ENCODE measurements at places on chromosomes 6 and 20.

- DNase-seq, result no peak
Measured at GRCh38 chr6:75481394-75481793, 12.2 kb downstream of the FILIP1 start.

GRCh38 chr6:36666826-36667591 is 11.5 kb upstream of the CDKN1A start:
- no peak for DNase-seq

- DNase-seq, result no peak
Measured at GRCh38 chr6:92647630-92648029, 771.7 kb downstream of the EPHA7 start.

DNA sequence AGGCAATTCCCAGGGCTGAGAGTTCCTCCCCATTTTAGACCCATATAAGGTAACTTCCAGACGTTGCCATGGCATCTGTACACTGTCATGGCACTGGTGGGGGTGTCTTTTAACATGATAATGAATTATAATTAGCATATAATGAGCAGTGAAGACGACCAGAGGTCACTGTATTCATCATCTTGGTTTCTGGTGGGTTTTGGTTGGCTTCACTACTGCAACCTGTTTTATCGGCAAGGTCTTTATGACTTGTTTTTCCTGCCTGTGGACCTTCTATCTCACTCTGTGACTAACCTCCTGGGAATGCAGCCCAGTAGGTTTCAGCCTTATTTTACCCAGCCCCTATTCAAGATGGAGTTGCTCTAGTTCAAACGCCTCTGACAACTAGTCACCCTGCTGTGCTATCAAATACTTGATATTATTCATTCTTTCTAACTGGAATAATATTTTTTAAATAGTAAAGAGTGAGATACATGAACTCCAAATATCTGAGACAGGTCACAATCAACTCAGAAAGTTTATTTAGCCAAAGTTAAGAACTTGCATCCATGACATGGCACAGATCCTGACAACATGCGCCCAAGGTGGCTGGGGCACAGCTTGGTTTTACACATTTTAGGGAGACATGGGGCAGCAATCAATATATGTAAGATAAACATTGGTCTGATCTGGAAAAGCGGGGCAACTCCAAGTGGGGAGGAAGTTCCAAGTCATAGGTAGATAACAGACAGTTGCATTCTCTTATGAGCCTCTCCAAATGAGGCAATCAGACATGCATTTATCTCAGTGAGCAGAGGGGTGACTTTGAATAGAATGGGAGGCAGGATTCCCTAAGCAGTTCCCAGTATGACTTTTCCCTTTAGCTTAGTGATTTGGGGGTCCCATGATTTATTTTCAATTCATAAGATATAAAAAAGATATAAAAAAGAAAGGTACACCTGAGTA is 1.2 kb upstream of the UFL1 start:
- no peak for DNase-seq

DNA sequence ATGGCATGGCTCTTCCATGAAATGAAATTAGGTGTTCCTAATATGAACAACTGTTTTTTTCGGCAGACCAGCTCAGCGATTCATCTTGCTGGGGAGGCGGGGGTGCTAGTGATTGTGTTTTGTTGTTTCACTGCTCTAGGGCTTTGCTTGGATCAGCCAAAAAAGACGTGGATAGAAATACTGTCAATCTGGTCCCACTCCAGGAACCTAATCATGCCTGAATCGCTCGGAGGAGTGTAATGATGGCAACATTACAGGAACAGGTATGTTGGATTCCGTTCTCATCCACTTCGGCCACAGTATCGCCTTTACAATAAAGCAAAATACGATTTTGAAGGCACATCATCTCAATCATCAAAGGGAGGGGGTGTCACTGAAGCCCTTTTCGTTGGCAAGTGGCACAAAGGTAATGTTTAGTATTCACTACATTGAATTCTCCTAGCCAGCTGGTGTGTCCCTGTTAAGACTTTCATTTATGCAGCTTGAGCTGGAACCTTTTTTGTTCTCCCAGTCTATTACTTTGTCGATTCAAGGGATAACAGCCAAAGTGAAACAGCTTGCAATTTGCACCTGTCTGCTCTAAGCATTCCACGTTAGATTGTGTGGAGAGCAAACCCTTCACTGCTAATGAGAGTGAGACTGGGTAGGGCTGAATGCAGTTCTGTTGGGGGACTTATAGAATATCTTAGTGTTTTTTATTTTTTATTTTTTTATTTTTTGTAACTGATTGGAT is 477.7 kb downstream of the TFAP2A start:
- DNase-seq, result no peak

GRCh38 chr20:51487565-51488268 is 54.8 kb downstream of the NFATC2 start:
- DNase-seq, result no peak

DNA sequence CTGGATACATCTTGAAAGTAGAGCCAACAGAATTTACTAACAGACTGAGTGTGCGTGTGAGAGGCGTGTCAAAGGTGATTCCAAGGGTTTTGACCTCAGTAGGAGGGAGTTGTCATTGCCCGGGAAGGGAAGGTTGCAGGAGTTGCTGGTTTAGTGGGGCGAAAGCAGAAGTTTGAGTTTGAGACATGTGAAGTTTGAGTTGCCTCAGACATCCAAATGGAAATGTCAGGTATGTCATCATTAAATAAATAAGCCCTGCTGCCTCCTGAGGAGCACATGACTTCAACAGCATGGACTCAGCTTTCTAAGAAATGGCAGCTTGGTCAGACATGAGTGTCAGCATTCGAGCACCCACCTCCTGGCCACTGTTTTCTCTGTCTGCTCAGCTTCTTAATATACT is 26.6 kb upstream of the TGM2 start:
- no peak for DNase-seq

DNA sequence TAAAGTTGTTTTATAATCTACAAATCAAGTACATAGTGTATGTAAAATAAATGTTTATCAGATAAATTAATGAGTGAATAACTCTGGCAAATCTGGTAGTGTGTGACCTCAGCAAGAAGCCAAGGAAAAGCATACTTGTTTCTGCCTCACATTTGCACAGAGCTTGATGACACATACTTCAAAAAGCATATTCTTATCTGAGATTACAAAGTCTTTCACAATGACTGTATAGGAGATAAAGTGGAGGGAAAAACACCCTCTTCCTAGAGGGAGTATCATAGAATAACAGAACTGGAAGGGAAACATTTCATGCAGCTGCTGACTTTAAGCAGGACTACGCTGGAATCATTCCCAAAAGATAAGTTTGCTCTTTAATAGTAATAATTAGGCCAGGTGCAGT is 28.1 kb upstream of the AKAP7 start:
- no peak for DNase-seq

DNA sequence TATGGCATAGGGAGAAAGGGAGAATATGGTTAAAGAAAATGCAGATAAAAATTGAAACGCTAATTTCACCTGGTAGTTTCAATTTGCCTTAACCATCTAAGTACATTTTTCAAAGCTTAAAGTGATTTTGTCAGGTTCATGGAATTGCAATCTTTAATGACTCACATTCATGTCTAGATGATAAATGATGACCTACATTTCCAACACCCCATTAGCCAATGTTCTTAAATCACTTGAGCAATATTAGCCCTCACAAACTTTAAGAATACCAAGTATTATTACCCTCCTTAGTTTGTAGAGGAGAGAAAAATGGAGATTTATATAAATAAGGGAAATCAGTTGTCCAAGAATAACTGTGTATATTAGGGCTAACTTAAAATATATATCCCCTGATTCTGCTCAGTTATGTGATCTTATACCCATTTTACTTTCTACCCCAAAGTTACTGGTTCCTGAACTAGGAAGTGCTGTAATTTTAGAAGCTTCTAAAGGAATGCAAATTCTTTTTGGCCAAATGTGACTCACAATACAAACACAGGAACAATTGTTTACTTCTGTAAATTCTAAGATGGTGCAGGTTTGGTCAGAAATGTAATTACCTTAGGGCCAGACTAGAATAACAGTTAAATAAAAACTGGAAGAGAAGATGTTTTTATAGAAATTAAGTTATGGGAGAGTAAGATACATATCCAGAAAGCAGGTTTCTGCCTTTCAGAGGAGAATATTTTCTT is 34.5 kb downstream of the TPBG start:
- DNase-seq, result no peak

GRCh38 chr6:41531016-41531415 is 15.2 kb upstream of the FOXP4 start:
- DNase-seq, result no peak

- DNase-seq, result peak; percentile 30
Measured at GRCh38 chr20:24980291-24981053, 12.1 kb downstream of the APMAP start.

GRCh38 chr20:25246182-25246999 is 1.5 kb upstream of the PYGB start:
- DNase-seq, result peak; percentile 42

- peak; percentile 61 for DNase-seq
Measured at GRCh38 chr20:20363799-20364592, 3.9 kb upstream of the INSM1 start.

DNA sequence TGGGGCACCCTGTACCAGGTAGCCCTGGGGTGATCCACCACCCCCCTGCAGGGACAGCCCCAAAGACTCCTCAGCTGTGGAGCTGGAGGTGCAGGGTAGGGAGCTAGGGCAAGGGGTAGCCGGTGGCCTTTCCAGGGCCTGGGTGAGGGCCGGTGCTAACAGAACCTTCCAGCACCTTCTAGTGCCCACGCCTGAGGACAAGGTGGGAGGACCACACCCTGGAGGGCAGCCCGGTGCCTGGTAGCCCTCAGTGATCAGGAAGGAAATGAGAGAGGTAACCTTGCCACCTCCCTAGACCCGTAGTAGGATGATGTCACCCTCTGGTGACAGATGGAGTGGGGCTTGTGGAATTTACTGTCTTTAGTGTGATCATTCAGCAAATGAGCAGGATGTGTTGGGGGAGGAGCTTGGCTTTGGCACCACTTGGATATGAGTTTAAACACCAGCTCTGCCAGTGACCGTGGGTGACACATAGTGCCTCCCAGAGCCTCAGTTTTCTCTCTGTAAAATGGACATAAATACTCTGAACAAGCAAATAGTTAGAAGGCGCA is 187.7 kb downstream of the NFATC2 start:
- no peak for DNase-seq

- no peak for DNase-seq
Measured at GRCh38 chr6:72922401-72922800, 300.5 kb downstream of the KCNQ5 start.

DNA sequence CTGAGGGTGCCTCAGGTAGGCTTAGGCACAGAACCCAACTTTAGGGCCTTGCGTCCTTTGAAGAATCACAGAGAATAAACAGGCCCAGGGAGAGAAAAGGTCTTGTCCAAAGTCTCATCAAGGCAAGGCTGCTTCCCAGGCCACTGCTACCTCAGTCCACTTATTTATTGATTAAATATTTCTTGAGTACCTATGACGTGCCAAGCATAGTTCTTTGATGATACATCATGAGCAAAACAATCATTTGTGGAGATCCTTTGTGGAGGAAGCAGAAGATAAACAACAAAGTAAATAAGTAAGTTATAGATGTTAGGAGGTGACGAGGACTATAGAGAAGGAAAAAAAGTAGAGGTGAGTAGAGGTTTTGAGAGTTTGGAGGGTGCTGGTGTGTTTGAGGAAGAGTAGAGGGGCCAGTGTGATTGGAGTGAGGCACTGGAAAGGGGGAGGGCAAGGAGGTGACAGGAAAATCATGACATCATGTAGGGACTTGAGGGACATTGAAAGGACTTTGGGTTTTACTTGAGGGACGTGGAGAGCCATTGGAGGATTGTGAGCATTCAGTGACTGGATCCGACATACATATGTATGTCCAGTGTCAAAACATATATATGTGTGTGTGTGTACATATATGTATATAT is 14.1 kb upstream of the CHMP4B start:
- no peak for DNase-seq

DNA sequence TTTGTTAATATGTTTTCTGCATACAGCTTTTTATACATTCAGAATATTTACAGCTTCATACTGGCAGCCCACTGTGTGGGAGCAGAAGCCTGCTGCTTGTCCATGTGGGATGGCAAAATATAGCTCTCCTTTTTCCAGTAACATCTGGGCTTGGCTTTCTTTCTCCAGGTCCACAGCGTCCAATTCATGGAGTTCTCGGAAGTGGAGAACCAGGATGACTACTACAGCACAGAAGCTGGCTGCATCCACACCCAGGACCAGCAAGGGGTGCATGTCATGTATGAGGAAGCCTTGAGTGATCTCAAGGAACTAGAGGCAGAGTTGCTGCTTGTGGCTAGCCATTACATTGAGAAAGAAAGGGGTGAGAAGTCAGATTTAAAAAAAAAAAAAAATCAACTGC is 143.1 kb downstream of the CD164 start:
- no peak for DNase-seq

GRCh38 chr20:38961530-38962043 is 557 bp upstream of the DHX35 start:
- no peak for DNase-seq

DNA sequence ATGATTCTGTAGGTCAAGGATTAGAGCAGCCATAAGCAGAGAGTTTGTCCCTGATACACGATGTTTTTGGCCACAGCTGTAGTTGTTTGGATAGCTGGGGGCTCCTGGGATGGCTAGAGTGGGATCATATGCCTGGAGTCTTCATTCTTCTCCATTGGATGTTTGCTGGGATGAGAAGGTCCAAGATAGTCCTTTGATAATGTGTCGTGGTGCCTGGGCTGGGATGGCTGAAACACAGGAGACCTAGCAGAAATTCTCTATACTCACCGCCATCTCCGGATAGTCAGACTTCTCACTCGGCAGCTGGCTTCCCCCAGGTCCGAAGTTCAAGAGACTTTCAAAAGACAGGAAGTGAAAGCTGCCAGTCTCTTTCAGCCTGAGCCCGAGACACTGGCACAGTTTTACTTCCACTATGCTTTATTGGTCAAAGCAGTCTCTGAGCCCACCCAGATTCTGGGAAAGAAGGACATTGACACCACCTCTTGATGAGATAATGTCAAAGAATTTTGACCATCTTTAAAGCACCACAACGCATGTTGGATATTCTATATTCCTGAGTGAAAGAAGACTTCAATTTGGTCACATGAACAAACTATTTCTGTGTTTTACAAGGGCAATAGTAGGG is 16.0 kb downstream of the MARCKS start:
- no peak for DNase-seq

- no peak for DNase-seq
Measured at GRCh38 chr6:15252195-15252594, 6.3 kb downstream of the JARID2 start.

GRCh38 chr6:135438907-135439535 is 58.5 kb downstream of the AHI1 start:
- DNase-seq, result no peak

- no peak for DNase-seq
Measured at GRCh38 chr6:170436209-170436809, 116.8 kb downstream of the PSMB1 start.

Measured in activated CD8-positive, alpha-beta memory T cell treated with anti-CD3 and anti-CD28 coated beads for 24 hours (primary cell).